ENCODE measurements at places on chromosomes 11 and 22.
A peak's percentile ranks its signal among the peaks of the same experiment; 100 is the strongest.

DNA sequence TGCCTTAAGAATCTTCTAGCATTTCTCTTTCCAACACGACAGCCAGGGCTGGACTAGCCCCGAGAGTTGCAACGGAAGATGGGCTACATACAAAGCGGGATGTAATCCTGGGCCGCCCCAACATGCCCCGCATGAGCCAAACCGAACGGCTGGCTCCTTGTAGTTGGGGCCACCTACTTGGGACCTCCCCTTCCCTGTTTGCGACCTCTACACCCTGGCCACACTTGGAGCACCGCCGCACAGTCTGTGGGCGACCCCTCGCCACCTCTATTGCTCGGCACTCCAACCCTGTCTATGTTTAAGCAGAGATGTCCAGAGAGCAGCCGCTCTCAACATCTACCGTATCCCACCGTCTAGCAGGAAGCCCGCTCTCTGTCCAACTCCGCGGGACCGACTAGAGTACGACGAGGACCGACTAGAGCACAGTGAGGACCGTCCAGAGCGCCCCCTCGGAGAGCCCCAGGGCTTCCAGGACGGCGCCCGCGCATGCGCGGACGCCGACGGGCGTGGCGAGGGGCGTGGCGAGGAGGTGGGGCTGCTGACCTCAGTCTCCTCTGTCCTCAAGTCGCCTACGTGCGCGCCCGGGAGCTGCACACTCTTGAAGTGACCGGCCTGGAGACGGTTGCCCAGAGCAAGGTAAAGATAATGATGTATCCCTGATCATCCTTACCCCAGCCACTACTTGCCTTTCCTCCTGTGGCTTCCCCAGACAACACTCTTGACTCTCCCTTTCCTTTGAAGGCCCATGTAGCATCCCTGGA, 32.3 kb downstream of the NEAT1 start:
- peak; percentile 48 for DNase-seq

GRCh38 chr22:18042685-18043084, 18.3 kb upstream of the MICAL3 start:
- no peak for DNase-seq

DNA sequence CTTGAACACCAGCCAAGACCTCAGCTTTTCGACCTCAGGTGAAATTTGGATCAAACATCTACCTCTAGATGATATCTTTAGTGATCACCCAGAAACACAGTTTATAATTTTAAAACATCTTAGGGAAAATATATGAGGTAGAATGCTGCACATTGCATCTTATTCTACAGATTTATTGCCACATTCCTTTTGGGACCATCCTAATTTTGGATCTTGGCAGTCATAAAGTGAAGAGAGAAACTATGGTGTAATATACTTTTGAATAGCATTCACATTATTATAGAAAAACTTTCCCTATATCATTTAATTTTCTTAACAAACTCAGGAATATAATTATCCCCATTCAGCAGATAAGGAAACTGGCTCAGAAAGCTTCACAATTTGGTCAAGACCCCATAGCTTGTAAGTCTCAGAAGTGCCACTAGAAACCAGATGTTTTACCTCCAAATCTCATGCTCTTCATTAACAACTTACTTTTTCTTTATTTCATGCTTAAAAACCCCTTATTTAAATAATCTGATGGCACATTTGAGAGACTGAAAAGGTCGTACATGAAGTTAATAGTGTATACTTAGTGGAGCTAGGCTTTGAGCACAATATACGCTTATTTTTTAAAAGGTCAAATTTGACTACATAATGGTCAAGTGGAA, 199.2 kb upstream of the CTSC start:
- DNase-seq = no peak

GRCh38 chr11:14587258-14587657, 56.3 kb upstream of the PDE3B start:
- DNase-seq = no peak

GRCh38 chr11:19116276-19116970, 545 bp upstream of the ZDHHC13 start:
- no peak for DNase-seq

DNA sequence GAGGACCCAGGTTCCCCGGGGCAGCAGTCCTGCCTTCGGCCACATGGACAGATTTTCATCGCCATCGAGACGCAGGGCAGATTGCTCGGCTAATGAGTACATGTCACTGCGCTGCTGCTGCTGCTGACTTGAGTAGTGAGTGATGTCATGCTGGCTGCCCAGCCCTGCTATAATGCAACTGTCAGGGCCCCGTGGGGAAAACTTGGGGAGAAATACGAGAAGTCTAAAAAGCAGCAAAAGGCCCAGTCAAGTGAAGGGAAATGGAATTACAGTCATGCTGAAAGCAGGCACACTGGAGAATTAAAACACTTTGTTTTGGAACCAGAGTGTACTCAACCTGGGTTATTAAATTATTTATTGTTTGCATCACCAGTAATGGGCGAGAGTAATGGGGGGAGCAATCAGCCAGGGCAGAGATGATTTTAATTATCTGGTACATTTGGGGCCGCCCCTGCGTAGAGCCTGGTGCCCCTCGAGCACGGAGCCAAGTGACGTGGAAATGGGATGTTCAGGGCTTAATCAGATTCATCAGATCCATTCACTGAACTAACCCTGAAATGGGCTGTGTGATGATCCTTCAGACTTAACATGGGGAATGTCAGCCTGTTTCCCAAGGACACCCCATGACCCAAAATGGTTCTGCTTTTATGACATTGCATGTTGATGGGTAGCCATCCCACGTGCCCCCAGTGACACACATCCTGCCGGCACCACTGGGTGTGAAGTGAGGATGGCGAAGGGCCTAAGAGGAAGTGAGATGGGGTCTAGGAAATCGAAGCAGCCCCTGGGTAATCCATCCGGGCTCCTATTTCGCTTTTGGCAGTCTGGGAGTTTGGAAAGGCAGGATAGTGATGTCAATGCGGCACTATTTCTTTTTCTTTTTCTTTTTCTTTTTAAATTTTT, 241.6 kb upstream of the CADM1 start:
- no peak for DNase-seq

DNA sequence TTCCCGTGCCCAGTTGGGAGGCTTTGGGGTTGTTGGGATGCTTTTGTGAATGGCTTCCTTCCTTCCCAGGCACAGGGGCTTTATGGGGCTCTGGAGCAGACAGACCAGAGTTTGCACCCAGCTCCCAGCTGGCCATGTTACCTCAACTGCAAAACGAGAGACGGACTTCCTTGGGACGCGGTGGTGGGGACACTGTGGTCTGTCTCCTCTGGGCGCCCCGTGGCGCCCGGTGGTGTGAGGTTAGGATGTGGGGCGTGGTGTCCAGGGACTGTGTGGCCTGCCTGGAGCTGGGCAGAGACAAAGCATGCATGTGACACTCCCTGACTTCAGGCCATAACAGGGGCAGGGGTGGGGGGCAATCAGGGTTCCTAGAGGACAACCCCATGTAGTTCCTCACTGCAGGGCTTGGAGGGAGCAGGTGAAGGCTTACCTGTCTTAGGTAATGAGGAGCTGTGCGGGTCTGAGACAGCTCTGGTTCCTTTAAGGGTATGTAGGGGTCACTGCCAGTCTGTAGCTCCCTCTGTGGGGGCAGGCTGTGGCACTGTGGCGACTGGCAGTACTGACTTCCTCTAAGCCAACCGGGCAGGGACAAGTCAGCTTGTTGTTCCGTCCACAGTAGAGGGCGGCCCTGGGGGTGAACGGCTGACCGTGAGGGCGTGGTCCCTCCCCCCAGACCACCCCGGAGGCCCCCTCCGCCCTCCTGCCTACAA, 14.4 kb downstream of the KCNQ1 start:
- no peak for DNase-seq

DNA sequence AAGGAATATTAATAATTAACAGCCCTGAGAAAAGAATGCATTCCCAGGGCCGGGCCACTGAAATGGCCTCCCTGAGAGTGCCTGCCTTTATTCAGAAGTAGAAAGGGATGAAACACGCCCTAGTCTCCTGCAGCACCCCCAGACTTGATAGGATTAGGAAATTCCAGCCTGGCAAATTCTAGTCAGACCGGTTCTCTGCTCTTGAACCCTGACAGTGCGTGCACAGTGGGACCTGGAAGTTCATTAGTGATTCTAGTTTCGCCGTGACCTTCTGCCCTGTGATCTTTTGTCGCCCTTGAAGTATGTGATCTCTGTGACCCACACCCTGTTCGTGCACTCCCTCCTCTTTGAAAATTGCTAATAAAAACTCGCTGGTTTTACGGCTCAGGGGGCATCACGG, 2.1 kb upstream of the GSTP1 start:
- DNase-seq = no peak

- no peak for DNase-seq
These were observed 201.5 kb downstream of the TRIM29 start for GRCh38 chr11:119936426-119936825.

- no peak for DNase-seq
These were observed 30.8 kb upstream of the POU2AF1 start for GRCh38 chr11:111409915-111410314.

GRCh38 chr22:30234786-30235470, 11.6 kb downstream of the LIF start:
- DNase-seq = no peak

DNA sequence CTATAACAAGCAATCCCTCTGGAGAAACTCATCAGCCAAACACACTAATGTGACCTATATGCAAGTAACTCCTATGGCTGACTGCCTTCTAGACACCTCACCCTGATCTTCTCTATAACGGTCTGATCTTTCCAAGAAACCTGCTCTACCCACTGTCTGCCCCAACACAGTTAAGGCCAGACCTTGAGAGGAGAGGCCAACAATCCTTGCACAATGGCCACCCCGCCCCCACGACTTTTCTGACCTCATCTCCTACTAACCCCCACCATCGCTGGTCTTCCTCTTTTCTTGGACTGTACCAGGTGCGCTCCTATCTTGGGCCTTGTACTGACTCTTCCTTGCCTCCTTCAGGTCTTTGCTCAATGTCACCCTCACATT, 12.5 kb downstream of the HIRA start:
- no peak for DNase-seq

- no peak for DNase-seq
These were observed at the start of gene PHLDA2 for GRCh38 chr11:2928605-2929530. Gene PHLDA2 (minus strand): TSS chr11:2929420. CDS start chr11:2929364, 56 bp downstream.

- no peak for DNase-seq
These were observed 8.6 kb downstream of the MUC5B start for GRCh38 chr11:1231396-1232020.

- no peak for DNase-seq
These were observed 3.2 kb upstream of the MTMR3 start for GRCh38 chr22:29879753-29880152.

DNA sequence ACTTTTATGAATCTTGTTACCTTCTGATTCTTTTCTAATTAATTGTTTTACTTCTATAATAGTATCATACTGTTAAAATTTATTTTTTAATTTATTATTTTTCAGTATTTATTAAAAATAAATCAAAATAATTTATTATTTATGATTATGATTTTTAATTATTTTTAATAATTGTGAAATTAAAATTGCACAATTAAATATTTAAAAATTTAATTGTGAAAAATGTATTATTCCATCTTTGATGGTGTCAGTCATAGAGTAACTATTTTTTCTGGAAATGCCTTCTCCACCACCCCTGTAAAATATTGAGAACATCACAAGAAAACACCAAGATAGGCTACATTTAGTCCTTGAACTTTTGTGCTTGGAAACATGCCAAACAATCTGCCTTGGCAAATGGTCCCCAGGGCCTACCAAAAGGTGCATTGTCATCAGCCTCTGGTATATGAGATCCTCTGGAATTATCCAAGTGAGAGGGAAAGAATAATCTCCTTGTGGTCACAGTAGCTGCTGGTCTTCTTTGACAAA, at the start of gene OR8H2:
OR8H2 (plus strand) TSS at position 478 of the 528 bp plus-strand sequence. CDS start 1,356 bp downstream, outside the sequence.
- DNase-seq = no peak

- no peak for DNase-seq
These were observed 4.5 kb downstream of the RAC2 start for GRCh38 chr22:37239336-37240239.

- DNase-seq = no peak
These were observed 3.1 kb downstream of the ST13 start for GRCh38 chr22:40853333-40853732.

DNA sequence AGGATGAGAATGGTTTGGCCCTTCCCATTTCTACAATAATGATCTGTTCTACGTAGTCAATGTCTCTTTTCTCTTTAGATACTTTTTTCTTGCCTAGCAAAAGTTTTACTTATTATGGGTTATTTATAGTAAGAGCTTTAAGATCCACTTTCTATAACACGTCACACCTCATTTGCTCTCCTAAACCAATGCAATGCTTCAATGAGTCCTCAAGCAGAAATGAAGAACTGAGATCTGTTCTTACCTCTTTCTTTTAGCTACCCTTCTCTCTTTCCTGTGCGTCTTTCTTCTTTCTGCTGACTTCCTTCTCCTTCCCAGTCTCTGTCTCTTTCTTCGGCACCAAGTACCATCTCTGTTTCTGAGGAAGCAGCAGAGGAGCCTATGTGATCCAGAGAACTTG, 61.8 kb downstream of the SNX19 start:
- DNase-seq = no peak

DNA sequence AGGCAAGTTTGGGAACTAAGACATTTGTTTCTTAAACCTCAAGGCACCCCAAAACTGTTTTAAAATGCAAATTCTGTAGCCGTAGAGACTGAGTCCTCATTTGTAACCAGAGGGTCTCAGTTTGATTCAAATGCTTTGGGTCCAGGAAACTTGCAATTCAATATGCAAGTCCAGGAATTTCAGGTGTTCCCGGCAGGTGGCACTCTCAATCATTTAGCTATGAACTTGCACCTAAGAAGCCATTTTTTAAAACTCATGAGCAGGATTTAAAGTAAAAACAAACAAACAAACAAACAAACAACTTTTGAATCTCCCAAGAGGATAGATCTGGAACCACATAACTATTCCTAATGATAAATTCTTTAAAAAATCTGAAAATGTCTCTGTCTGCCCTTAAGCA, 8.7 kb upstream of the ABTB2 start:
- DNase-seq = no peak

DNA sequence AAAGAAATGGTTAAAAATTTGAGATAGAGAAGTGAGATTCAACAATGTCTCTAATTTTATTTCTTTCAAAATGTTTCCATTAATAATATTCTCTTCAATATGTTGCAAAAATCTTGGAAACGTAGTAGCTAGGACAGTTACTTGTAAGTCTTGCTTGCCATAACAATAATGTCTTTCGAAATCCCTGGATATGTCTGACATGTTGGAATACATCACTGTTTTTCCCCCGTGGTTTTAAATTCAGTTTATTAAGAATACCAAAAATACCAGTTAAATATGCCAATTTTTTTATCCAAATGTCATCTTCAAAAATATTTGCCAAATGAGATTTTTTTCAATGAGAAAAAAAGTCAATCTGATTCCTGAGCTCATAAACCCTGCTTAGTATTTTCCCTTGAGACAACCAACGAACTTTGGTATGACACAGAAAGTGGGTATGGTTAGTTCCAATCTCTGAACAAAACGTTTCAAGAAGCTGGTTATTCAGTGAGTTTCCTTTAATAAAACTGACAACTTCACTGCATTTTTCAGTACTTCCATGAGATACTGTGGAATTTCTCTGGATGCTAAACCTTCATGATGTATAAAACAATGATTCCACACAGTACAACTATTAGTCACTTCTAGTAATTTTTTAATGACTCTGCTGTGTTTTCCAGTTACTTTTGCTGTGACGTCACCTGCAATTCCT, 36.7 kb upstream of the AMPD3 start:
- no peak for DNase-seq

All from stimulated activated CD4-positive, alpha-beta T cell treated with anti-CD3 and anti-CD28 coated beads, Interleukin-1b, Interleukin-23, amount 100 ng/mL, for 1 hour (primary cell).